ENCODE measurements at places on chromosomes 12 and 14.
A peak's percentile ranks its signal among the peaks of the same experiment; 100 is the strongest.

- no peaks in the 10 kb centered on the region for H3K27me3 ChIP-seq
- peaks cover 33% of the 10 kb centered on the region for H3K4me1 ChIP-seq
- no peak for DNase-seq
- H3K4me3 ChIP-seq, result no peak overlapping the region
- no peak overlapping the region for H3K27ac ChIP-seq
Measured at GRCh38 chr12:45243963-45244362, 28.1 kb downstream of the ANO6 start.

DNA sequence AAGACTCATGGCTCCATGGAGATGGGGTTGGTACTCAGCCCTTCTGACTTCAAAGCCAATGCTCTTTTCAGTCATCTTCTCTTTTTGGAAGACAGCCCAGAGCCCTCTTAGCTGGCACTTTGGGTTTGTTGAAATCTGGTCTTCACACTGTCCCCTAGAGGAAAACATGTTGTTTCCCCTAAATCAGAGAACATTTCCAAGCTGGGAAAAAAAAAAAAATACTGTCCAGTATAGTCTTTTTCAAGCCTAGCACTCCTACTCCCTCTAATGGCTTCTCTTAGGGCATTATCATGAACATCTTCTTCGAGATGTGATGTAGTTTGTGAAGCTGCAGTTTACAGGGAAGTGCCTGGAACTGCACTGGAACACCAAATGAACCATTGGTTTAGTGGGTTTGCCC is 3.0 kb upstream of the ZC3H14 start:
- peaks cover 48% of the 10 kb centered on the region for H3K27me3 ChIP-seq
- H3K4me3 ChIP-seq, result no peak overlapping the region
- H3K36me3 ChIP-seq, result peaks cover 13% of the 10 kb centered on the region
- H3K4me1 ChIP-seq, result peaks cover 52% of the 10 kb centered on the region

DNA sequence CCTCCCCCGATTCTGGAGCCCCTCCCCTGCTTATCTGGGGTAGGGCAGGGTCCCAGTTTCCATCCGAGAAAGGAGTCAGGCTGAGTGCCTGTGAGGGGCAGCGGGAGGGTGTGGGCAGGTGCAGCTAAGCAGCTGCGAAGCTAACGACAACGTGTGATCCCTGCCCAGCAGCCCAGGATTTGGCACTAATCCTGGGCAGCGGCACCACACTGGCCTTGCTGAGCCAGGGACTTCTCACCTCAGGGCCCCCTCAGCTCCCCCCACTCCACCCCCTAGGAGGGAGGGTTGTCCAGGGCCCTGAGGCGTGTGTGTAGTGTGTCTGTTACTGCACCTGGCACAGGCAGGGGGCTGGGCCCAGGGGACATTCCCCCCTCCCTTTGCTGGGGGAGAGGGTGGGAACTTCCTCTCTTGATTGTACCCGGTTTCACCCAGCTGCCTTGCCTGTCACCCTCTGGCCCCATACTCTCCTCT is 1.8 kb downstream of the SMIM41 start:
- no peaks in the 10 kb centered on the region for H3K27me3 ChIP-seq
- peaks cover 15% of the 10 kb centered on the region for H3K36me3 ChIP-seq
- peak; percentile 23 for DNase-seq
- H3K4me1 ChIP-seq, result peaks cover 18% of the 10 kb centered on the region
- H3K4me3 ChIP-seq, result no peak overlapping the region
- no peak overlapping the region for H3K27ac ChIP-seq

- DNase-seq, result no peak
- H3K27me3 ChIP-seq, result peaks cover 20% of the 10 kb centered on the region
- H3K4me3 ChIP-seq, result no peak overlapping the region
- H3K27ac ChIP-seq, result no peak overlapping the region
- no peaks in the 10 kb centered on the region for H3K36me3 ChIP-seq
Measured at GRCh38 chr14:72605096-72605920, 288.6 kb downstream of the DPF3 start.

- H3K36me3 ChIP-seq, result peaks cover 16% of the 10 kb centered on the region
- H3K27ac ChIP-seq, result no peak overlapping the region
- no peak for DNase-seq
- no peak overlapping the region for H3K4me3 ChIP-seq
- H3K27me3 ChIP-seq, result no peaks in the 10 kb centered on the region
Measured at GRCh38 chr14:54857830-54858269, 44.8 kb downstream of the GCH1 start.

- H3K36me3 ChIP-seq, result no peaks in the 10 kb centered on the region
- H3K4me3 ChIP-seq, result no peak overlapping the region
- no peaks in the 10 kb centered on the region for H3K4me1 ChIP-seq
- no peak for DNase-seq
- no peak overlapping the region for H3K27ac ChIP-seq
Measured at GRCh38 chr12:73867147-73867546, 670.5 kb upstream of the ATXN7L3B start.

DNA sequence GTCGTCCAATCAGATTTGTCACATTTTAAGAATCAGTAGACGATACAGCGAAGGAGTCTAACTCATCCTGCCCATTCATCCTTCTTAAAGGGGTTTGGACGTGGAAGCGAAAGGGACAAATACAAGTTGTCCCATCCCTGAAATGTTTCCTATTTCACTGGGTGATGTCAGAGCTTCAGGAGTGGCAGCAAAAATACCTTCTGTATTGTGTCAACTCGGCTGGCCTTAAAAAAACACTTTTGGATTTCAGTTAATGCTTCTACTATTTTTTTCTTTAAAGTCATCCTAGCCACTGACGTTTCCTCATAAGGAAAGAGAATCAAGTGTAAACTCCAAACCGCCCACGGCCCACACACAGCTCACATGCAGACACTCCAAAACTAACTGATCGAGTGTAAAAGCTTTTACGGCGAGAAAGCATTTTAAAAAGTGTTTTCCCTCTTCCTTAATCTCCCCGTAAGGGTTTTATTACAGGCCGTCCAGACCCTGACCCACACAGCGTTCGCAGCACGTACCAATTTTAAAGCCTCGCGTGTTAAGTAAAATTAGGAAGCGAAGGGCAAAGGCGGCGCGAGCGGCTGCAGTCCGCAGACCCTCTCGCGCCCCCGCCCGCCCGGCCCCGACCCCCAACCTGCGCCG is 593 bp downstream of the CFL2 start:
- peak overlapping the region; percentile 91 for H3K4me3 ChIP-seq
- H3K4me1 ChIP-seq, result peaks cover 25% of the 10 kb centered on the region
- peaks cover 3% of the 10 kb centered on the region for H3K27me3 ChIP-seq
- peak overlapping the region; percentile 90 for H3K27ac ChIP-seq
- DNase-seq, result peak; percentile 38
